ENCODE measurements at places on chromosomes 2 and 18. TPM values are rescaled to one million over a fixed set of nuclear protein-coding genes. Genes with fewer than 3 reads are reported as not detected.

CDH20 gene
- 0.07 TPM for total RNA-seq

MOGAT1 gene
- not detected for total RNA-seq

TTN gene
- 11.5 TPM for total RNA-seq

GPR75 gene
- total RNA-seq = 3.3 TPM

HOXD3 gene
- not detected for total RNA-seq

DYNC2LI1 gene
- total RNA-seq = 5.1 TPM

UGT1A4 gene
- total RNA-seq = not detected

RNU2-63P gene
- total RNA-seq = 48.9 TPM

FOXD4L1 gene
- 0.47 TPM for total RNA-seq

FNDC4 gene
- 0.14 TPM for total RNA-seq

CCDC195 gene
- total RNA-seq = not detected

SULT1C2 gene
- not detected for total RNA-seq

TRIM54 gene
- not detected for total RNA-seq

APLF gene
- total RNA-seq = 3.0 TPM

CNGA3 gene
- total RNA-seq = not detected

SNX17 gene
- 125 TPM for total RNA-seq

CHST9 gene
- total RNA-seq = not detected

PPP1R1C gene
- not detected for total RNA-seq

MTHFD2 gene
- total RNA-seq = 215 TPM

TMEM182 gene
- 4.4 TPM for total RNA-seq

IL36RN gene
- total RNA-seq = not detected

CRYBA2 gene
- total RNA-seq = not detected

GREB1L gene
- not detected for total RNA-seq

LIPG gene
- total RNA-seq = not detected

GTF2A1L gene
- not detected for total RNA-seq

PSMA8 gene
- 0.82 TPM for total RNA-seq

CGREF1 gene
- 2.5 TPM for total RNA-seq

DPP10 gene
- not detected for total RNA-seq

ACMSD gene
- not detected for total RNA-seq

RAB27B gene
- 3.5 TPM for total RNA-seq

Data from activated CD8-positive, alpha-beta memory T cell treated with anti-CD3 and anti-CD28 coated beads, Interleukin-2, amount 10 ng/mL, durations not matched to agents 7 days and 5 days (primary cell).